ENCODE measurements at places on chromosomes 13 and 19.

DNA sequence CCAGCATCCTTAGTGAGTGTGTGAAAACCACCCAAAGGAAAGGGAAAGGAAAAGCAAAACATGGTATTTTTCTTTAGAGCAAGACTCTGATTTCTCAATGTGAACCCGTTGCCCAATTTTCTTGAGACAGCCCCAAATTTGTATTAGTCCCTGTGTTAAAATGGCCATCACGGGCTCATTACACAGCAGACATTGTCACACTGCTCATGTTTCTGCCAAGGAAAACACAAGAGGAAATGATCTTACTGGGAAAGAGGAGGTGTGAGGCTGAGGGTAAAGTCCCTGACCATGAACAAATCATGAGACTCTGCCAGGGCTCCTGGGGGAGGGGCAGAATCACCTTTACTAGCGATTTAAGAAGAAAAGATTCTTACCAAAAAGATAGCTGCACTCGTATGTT is 54.4 kb downstream of the FAM124A start:
- no peak for DNase-seq

DNA sequence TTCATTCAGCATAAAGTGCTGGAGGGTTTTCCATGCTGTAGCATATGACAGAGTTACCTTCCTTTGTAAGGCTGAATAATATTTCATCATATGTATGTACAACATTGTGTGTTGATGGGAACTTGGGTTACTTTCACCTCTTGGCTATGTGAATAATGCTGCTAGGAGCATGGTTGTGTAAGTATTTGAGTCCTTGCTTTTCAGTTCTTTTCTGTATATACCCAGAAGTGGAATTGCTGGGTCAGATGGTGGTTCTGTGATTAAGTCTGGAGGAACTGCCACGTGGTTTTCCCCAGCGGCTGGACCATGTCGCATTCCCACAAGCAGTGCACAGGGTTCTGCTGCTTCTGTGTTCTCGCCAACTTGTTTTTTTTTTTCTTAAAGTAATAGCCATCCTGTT is 101.2 kb upstream of the TEX29 start:
- no peak for DNase-seq

GRCh38 chr19:1025960-1026782 is at the start of gene CNN2:
Gene CNN2, plus strand, starts transcription at chr19:1026608. Its CDS starts 54 bp downstream, at chr19:1026662.
- no peak for DNase-seq

- DNase-seq: no peak
Measured at GRCh38 chr19:33661336-33661735, 39.6 kb downstream of the CHST8 start.

DNA sequence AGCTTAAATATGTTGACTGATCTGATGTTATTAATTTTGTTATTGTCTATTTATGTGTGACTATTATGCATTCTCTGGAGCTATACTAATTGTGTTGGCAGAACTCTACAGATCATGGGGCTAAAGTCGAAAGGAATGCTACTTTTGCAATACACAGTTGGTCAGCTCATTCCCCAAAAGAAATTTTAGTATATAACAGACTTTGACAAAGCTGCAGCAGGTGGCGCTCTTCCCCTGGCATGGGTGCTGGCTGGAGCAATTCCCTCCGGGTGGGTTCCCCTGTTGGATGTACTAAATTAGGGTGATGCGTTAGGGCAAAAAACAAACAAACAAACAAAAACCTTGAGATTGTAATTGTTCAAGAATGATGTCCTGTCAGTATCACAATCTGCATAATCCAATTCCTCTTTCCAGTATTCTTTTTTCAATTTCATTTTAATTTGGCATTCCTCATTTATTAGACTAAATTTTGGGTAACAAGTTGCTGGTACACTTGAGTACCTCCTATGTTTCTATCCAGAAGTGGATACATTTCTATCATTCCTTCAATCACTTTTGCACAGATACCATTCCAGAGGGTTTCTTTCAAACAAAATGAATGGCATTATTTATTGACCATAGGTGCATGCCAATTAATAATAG is 322.8 kb upstream of the EDNRB start:
- DNase-seq: peak; percentile 52

DNA sequence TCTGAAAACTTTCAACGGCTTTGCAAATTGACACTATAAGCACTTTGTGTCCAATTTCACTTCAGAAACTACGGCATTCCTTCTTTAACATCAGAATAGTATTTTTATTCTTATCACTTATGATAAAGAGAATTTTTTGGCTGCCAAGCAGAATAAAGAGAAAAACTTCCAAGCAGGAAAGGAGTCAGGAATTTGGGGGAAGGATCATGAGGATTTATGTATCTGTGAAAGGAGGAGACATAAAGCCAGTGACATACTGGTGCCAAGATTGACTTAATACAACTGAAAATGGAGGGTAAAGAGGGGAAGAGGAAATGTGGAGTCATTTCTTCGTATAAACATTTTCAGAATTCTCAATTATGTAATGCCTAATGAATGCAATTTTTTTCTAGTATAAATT is 94.7 kb downstream of the RBM26 start:
- no peak for DNase-seq

- no peak for DNase-seq
Measured at GRCh38 chr19:45235485-45235884, 9.7 kb downstream of the EXOC3L2 start.

- DNase-seq: no peak
Measured at GRCh38 chr13:45623516-45624090, 8.1 kb upstream of the ERICH6B start.

GRCh38 chr13:78102121-78102677 is 183.6 kb upstream of the EDNRB start:
- no peak for DNase-seq

Data from NT2/D1 (cell line).